ENCODE measurements at places on chromosomes 2 and 18.

GRCh38 chr2:195579776-195580555 is 77.1 kb upstream of the SLC39A10 start:
- no peak for DNase-seq

DNA sequence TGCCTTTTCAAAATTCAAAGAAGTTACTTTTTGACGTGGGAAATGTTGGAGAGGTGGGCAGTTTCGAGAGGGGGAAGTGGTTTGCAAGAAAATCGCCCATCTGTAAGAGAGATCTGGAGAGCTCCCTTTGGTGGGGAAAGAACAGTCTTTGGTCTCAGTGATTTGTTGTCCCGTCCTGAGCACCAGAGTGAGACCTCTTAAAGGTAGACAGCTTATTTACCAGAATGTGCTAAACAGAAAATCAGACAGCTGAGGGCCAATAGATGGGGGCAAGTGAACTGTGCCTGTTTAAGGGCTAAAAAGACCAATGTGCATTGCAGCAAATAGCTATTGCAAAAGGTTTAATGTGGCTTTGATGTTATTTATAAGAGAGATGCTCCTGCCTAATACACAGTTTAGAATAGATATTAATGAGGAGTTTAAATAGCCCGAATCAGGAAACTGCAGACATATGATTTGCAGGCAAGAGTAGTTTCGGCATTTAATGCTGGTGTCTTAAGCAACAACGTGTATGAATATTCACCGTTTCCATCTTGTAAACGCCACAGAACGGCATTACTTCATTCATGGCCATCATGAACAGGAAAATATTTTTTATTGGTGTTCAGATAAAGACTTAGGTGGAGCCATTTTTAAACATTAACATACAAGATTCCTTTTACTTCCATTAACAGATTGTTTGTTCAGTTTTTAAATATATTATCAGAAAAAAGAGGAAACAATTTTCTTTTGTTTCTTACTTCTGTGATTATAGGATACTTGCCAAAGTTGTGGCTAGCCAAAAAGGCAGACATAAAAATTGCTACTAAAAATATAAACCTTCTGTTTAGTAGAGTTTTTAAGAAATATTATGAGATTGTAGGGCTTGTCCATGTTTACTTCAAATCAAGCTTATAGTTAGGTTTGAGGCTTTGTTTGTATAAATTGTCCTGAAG is 29.6 kb downstream of the ARHGAP15 start:
- DNase-seq: no peak

- DNase-seq: no peak
Measured at GRCh38 chr18:76528477-76529432, 33.7 kb upstream of the ZNF516 start.

- no peak for DNase-seq
Measured at GRCh38 chr18:23238152-23238531, 102.9 kb downstream of the CABLES1 start.

- no peak for DNase-seq
Measured at GRCh38 chr2:9310377-9310776, 103.8 kb downstream of the ASAP2 start.

GRCh38 chr2:162712598-162712997 is 126.0 kb downstream of the KCNH7 start:
- DNase-seq: no peak

- DNase-seq: no peak
Measured at GRCh38 chr2:112031473-112032223, 23.4 kb upstream of the TMEM87B start.

DNA sequence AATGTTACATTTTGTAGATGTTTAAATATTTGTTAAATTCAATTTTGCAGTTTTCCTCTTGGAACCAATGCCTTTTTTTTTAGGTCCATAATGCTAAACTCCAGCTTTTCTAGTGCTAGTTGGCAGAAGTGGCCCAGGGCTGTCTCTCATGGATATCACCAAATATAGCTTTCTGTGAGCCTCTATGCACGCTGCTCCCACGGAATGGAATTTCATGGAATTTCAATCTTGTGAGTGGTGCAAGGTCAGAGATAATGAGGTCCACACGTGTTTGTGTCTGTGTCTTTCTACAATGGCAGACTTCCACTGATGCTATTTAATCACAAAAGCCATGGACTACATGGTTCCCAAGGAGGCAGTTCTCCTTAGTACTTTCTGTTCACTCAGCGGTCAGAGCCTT is 191.5 kb upstream of the PARD3B start:
- no peak for DNase-seq

DNA sequence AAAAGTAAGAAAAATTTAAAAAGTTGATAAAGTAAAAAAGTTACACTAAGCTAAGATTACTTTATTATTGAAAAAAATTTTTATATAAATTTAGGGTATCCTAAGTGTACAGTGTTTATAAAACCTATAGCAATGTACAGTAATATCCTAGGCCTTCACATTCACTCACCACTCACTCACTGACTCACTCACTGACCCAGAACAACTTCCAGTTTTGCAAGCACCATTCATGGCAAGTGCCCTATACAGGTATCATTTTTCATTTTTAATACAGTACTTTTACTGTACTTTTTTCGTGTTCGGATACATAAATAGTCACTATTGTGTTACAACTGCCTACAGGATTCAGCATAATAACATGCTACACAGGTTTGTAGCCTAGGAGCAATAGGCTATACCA is 8.9 kb upstream of the THUMPD2 start:
- no peak for DNase-seq

DNA sequence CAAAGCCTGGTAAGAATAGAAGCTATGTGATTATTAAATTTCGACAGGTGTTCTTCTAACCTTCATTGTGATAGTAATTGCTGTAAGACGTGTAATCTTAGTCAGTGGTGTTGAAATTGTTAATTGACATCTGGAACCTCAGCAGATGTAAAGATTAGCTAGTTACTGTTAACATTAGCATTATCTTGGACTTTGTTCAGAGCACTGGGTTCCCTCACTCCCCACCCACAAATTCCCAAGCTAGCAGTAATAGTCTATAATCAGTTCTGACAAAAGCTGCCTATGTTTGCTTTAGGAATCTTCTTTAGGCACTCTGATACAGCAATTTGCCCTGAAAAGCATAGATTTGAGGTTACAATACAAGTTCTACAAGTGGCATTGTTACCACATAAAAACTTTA is 233.7 kb downstream of the EN1 start:
- DNase-seq: no peak

DNA sequence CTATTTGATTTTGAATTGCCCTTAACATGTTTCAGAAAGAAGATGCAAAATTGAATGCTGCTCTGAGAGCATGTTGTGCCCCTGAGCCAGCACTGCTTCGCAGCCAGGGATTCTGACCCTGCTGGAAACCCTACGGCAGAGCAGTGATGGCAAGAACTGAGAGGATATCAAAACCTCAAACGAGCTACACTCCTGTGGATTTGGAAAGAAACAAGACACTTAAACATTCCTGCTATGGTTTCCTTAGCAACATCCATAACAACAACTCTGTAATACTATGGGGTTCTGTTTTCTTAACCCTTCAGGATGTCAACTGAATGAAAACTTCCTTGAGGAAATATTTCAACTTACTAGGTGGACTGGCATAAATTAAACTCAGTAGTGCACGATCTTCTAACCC is 649.1 kb downstream of the NYAP2 start:
- DNase-seq: no peak

GRCh38 chr2:182705761-182706160 is 10.3 kb upstream of the DNAJC10 start:
- DNase-seq: no peak

- no peak for DNase-seq
Measured at GRCh38 chr2:88697370-88698026, 6.0 kb downstream of the RPIA start.

- no peak for DNase-seq
Measured at GRCh38 chr2:196149948-196150347, 21.4 kb downstream of the STK17B start.

DNA sequence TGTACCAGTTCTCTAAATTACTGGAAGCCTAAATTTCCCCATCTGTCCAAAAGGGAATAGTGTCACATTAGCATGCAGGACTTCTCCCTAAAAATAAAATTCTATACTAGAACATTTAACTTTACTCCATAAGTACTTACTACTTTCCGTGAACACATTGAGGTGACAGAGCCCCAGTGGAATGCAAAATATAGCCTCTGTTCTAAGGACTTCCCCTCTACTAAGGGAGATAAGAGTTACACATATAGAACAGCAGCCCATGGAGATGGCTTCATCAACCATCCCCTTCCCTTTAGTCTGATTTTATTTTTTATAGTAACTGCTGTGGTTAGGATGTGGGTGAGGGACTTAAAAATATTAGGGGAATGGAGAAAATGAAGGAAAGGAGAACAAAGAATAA is 68.9 kb upstream of the STPG4 start:
- DNase-seq: no peak

DNA sequence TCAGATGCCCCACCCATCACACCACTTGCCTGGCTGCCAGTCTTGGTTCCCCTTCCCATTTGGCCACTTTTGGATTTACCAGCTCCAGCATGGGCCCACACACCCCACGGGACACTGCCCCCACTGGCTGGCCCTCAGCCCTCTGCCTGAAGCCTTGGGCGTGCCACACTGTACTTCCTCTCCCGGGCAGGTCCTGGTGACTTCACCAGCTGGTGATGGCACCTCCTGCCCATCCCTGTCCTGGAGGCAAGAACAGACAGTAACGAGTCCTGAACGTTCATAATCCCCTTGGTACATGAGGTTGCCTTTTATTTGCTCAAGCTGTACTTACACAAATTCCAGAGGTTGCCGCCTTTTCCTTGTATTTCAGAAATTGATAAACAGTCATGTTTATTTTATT is 81.1 kb downstream of the TMEM17 start:
- DNase-seq: no peak

- DNase-seq: no peak
Measured at GRCh38 chr2:209383212-209383611, 40.6 kb upstream of the MAP2 start.

DNA sequence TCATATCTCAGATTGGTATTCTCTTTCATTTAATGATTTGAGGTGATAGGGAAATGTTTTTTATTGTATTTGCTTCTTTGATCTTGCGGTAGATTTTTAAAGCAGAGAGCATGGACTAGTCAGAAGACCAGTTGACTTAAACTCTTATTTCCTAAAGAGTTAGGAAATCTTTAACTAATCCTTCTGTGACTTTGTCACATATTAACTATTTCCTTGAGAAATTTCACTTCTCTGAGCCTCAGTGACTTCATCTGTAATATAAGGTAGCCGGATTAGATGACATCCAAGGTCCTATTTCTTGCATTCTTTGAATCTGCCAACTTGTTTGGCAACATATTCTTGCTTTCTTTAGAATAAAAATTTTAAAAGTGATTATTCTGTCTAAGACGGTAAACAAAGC is 55.6 kb downstream of the MTX2 start:
- DNase-seq: no peak

DNA sequence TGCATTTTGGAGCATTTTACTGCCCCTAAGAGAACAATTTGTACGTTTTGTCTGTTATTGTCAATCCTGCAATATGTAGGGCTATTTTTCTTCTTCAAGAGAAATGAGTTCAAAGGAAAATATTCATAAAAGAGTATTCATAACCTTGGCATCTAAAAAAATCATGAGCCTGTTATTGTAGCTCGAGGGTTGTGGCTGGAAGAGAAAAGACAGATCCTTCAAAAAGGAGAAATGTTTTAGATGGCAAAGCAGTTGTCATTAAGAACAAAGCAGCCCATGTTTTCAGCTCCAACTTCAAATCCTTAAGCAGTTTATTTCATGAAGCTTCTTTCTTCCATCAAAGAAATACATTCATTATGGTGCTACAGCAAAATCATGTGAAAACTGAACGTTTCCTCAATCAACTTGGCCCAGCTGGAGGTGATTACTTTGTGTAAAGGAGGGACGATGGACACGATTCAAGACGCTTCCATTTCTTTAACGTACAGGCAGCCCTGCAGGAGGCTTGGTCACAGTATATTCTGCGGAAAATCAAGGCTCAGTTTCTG is 31.4 kb downstream of the QPCT start:
- no peak for DNase-seq

DNA sequence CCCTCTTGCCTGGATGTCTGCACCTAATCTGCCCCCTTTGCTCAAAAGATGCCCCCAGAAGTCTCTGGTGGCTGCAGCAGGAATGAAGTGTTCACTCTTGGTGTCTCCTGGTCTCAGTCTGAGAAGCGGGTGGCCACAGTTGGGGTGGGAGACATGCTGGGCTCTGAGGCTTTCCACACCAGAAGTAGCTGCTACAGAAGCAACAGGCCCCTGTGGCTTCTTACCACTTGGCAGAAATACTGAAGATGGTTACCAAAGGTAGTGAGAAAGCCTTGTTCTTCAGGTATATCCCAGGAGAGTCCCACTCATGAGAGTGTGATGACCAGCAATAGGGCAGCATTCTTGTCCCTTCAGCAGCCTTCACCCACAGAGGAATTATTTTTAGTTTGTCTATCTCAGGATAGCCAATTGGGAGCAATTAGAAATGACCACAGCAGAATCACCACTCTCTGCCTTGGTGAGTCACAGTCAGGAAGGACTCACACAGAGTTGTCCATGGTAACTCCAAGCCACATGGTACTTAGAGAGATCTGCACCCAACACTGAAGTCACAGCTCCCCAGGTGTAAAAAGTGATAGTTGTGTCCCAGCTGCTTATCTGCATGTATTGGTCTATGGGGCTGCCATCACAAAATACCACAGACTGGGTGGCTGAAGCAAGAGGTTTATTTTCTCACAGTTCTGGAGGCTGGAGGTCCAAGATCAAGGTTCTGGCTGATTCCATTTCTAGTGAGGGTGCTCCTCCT is 169.8 kb upstream of the ID2 start:
- DNase-seq: no peak

GRCh38 chr2:88082781-88083180 is 15.2 kb downstream of the SMYD1 start:
- DNase-seq: no peak

- no peak for DNase-seq
Measured at GRCh38 chr2:216366777-216367471, 5.4 kb downstream of the MARCHF4 start.

DNA sequence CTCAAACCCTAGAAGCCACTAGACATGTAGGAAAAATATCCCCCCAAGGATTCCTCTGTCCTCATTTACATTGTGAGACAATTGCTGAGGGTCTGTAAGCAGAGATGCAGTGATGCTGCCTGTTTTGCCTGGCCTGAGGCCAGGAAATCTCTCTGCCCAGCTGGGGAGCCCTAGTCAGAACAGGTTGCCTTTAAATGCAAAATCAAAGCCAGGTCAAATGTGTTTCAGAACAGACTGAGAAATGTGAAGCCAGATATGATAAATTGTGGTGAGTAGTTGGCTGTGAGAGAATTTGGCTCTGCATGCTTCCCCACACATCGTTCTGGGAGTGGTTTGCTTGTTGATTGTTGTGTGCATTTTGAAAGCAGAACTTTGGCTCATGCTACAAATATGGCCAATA is 38.4 kb upstream of the NXPH2 start:
- DNase-seq: no peak

GRCh38 chr2:11744631-11745394 is 1.6 kb upstream of the LPIN1 start:
- DNase-seq: no peak

- no peak for DNase-seq
Measured at GRCh38 chr18:40006634-40007033, 1948.4 kb upstream of the PIK3C3 start.

- no peak for DNase-seq
Measured at GRCh38 chr18:5918205-5918858, 23.0 kb upstream of the TMEM200C start.

All from activated naive CD4-positive, alpha-beta T cell treated with Interleukin-2 at 50 U/mL for 16 hours (primary cell).